CD4-positive, alpha-beta T cell (primary cell): ENCODE measurements at places on chromosomes 13 and 19.

DNA sequence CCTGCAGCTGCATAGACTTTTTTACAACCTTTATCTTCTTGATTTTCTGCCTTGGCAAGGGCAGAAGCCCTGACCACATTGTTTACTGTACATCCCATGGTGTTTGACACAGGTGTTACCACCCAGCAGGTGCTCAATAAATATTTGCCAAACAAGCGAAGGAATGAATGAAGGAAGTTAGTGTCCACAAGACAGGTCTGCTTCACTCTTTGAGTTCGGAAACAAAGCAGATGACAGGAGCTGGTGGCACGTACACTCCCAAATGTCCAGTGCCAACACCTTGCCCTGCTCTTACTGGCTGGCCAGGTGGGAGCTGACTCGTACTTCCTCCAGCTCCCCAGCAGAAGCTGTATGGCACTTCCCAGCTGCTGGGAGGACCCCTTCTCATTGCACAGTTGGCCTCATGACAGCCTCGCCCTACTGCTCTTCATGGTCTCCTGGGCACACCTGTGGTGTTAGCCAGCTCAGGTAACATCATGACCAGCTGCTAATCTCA, 22.0 kb upstream of the MUC16 start:
- DNase-seq = no peak

GRCh38 chr13:35957996-35958395, 173.2 kb downstream of the DCLK1 start:
- no peak for DNase-seq

DNA sequence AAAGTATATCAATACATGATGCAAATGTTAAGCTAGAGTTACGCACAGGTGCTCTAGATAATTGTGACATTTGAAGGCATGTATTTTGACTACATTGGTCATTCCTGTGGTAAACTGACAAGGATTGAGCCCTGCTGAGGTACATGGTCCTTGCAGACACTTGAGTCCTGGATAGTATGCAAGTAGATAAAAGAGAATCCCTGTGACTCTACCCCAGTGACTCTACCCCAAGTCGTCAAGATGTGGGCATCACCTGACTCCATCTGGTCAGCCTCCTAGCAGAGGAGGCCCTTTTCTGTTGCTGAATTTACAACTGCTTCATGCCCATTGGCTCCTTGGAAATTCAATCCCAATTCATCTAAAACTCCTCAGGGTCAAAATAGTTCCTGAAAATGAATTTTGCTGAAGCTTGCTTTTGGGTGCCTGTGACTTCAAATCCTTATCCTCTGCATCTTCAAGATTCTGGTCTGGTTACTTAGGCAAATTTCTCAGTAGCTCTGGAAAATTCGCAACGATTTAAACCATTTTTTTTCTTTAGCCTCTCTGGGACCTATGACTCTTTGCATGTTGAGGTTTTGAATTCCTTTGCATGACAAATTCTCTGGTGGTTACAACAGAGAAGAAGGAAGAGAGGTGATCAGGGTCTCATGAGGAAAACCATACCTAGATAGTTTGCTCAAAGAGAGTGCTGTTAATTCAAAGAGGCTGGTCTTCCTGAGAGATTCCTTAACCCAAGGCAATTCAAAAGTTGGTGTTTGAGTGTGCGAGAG, 422.1 kb downstream of the FGF9 start:
- DNase-seq = no peak

DNA sequence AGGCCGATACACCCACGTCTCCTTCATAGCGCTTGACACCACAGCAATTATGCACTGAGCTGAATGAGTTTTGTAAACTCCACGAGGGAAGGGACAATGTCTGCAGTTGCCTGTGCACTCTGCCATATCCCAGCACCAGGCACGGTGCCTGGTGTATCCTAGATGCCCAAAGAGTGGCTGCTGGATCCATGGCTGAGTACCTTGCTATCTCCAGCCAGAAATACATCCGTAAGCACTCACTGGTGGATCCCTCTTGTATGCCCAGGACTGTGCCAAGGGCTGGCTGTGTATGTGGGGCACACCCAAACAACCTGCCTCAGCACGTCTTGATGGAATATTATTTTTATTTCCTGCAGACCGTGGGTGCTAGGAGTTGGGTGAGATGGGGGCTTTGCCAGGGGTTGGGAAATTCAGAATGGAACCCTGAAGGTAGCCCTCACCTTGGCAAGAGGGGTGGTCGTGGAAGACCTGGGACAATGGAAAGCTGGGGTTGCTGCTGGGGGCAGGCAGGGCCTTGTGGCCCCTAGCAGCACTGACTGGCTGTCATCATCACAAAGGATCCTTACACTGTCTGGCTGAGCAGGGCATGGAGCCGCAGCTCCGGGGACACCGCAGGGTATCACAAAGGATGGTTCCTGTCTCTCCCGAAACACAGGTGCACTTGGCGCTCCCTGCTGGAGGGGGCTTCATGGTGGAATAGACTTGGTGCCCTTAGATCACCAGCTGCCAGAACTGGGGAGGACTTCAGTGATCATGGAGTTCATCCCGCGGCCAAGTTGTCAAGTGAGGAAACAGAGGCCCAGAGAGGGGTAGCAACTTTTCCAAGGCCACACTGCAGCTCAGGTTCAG, 131.3 kb downstream of the URI1 start:
- no peak for DNase-seq

DNA sequence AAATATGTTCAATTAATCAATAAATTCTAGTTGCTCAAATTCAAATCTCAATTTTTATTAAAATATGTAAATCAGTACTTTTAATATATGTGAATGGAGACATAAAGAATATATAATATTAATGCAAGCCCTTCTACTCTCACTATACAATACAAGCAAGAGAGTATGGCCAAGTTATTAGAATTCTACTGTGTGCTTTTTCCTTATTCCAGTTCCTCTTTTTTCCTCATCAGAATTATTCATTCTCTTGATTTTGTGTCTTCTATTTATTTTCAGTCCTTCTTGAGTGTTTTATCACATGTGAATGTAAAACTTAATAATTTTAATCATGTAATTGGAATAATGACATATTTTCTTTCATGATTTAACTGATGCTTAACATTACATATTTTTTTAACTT, 276.8 kb downstream of the PCDH20 start:
- DNase-seq = no peak

GRCh38 chr13:77325371-77325980, 1.4 kb downstream of the MYCBP2 start:
- DNase-seq = no peak

GRCh38 chr19:7554565-7554964, 19.0 kb downstream of the PNPLA6 start:
- no peak for DNase-seq

GRCh38 chr13:43767341-43767931, 19.3 kb downstream of the ENOX1 start:
- DNase-seq = no peak

DNA sequence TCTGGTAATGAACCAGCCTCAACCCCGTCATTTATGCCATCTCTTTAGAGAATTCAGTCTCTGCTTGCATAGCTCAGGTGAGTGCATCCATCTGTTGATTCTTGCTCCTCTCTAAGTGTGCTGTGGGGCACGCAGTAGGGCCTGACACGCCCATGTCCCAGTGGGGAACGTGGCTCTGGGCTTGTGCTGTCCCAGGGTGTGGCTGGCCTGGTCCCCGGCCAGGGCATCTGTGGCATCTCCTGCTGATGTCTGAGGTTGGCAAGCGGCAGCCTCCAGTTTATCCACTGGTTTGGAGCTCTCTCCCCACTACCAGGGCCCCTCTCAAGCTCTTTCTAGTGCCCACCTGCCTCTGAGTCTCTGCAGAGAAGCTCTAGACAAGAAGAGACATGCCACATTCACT, 146.6 kb upstream of the GJB6 start:
- DNase-seq = no peak

- no peak for DNase-seq
Observed at GRCh38 chr19:4988770-4989251, 19.9 kb downstream of the KDM4B start.

DNA sequence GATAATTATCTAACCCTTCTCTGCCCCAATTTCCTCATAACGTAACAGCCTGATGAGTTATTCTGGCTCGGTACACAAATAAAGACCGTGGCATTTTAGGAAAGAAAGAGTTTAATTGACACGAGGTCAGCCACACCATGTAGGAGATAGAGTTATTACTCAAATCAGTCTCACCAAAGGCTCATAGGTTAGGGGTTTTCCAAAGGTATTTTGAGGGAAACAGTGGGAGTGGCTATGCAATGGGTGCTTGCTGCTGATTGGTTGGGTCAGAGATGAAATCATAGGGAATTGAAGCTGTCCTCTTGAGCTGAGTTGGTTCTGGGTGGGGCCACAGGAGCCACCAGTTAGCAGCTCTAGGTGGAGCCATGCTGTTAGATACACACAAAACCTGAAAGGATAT, 137.5 kb downstream of the FREM2 start:
- no peak for DNase-seq

DNA sequence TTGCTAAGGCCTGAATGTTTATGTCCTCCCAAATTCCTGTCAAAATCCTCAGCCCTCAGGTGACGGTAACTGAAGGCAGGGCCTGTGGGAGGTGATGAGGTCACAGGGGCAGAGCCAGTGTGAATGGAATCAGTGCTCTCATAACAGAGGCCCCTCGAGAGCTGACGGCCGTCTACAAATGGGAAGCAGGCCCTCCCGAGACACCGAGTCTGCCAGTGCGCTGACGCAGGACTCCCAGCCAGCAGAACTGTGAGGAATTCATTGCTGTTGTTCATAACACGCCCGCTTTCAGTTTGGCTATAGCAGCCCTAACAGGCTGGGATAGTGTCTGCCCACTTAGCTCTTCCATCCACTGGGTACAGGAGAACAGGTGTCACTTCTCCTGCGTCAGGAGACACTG, 41.2 kb downstream of the CARS2 start:
- DNase-seq = no peak

DNA sequence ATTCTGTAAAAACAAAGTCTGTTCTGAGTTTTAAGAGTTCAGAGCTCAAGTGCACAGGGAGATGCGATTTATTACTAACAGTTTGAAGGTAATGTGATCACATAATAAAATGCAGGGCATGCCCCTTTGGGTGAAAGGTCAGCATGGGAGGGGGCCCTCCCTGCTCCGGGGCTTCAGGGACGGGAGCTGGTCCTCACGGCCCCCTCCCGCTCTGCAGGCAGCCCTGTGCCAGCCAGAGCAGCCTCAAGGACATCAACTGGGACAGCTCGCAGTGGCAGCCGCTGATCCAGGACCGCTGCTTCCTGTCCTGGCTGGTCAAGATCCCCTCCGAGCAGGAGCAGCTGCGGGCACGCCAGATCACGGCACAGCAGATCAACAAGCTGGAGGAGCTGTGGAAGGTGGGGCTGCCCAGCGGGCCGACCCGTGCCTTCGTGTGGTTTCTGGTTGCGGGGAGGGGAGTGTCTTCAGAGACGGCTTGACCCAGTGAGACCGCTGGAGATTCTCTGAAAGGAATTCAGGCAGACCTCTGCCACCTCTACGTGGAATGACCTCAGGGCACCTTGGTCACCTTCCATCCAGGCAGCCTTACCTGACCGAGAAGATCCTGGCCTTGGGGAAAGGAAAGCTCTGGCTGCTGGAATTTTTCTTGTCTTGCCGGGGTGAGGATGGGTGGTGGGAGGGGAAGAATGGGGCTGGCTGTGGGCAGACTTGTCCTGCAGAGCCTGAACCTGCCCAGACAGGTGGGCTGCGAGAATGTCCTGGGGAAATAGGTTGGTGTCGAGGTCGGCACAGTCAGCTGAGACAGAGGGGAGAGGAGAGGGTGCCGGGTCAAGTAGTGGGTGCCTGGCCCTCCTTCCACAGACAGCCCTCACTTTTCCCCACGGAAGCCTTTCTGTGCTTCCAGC, 19.0 kb downstream of the UPF1 start:
- DNase-seq = no peak
